ENCODE measurements at places on chromosomes 16 and 17.

DNA sequence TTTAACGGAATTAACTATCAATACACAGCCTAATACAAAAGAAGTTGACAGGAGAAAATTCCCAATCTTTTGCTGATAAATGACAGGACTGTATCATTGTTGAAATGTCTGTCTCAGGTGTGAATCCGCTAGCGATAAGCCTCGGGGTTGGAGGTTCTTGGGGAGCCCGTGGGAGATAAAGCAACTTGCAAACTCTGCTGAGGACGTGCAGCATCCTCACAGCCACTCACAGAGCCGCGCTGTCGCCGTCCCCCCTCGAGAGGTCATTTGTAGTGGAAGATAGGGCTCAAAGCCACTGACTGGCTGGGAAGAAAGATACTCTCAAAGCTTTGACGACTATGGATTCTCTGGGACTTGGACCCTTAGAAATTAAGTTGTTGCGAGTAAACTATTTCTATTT is 17.0 kb downstream of the MAP1LC3B start:
- DNase-seq: no peak

GRCh38 chr17:44314869-44315661 is 6.7 kb downstream of the RUNDC3A start:
- DNase-seq: peak; percentile 33

DNA sequence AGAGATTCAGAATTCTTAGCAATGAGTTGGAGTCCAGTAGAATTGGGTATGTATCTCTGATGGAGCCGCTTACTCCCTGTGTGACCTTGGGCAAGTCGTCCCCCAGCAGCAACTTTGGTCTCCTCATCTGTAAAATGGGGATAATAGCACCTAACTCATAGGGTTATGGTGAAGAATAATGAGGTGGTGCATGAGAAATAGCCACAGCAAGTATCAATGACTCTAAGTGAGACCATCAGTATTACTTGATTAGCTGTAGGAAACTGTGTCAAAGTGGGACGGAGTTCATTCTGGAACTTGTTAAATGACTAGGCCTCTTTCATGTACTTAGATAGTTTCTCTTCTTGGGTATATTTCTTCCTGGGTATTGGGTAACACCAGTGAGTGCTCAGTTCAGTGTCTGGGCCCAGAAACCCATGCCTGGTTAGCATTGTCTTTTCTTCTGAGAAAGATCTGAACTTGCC is 6.4 kb downstream of the PRKCB start:
- DNase-seq: no peak

GRCh38 chr16:87836844-87837581 is 32.3 kb downstream of the SLC7A5 start:
- DNase-seq: no peak

GRCh38 chr17:55265311-55266021 is 706 bp downstream of the HLF start:
- peak; percentile 4 for DNase-seq

DNA sequence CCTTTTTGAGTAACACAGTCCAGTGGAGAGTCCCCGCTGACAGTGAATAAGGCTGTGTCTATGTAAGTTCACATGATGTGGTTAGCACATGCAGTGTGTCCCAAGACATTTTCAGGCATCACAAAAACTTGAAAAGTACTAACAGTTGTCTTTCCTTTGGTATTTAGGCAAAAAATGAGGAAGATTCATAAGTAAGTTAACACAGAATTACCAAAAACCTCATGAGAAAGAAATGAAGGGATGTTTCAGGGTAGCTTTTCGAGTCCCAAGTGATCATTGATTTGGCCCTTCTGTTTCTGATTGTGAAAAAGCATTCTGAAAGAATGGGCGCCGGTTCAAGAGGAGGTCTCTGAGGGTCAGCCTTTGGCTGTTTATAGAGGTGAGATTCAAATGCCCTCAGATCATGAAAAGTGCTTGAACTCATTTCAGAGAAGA is 529 bp upstream of the ASPA start:
- no peak for DNase-seq

DNA sequence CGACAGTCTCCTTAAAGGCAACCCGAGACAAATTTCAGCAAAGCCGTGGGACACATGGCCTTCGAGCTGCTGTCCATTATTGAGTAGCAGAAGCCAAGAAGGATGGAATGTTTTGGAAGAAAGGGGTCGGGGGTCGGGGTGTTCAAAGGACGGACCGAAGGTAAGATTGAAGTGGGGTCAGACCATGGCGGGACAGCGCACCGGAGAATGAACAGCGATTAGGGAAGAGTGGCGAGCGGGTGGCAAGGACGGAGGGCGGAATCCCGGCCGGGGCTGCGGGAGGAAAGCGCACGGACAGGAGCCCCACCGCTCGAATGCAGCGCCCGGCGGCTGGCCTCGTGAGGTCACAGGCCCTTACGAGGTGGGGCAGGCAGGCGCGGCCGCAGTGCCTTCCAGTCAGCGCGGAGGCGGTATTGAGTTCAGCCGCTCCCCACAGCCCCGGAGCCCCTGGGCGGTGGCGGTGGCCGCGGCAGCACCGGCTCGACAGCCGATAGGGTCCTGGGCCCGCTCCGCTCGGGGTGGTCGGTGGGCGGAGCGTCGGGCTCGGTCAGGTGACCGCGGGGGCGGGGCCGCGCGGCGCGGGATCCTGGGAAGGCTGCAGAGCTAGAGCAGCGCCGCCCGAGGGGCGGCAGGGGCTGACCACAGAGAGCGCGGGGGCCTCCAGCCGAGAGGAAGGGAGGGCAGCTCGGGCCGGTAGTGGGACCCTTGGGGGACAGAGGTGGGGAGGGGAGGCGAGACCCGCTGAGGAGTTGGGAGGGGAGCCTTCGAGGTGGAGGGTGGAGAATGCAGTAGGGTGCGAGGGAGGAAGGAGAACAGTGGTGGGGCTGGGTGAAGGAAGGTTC is at the start of gene EFCAB13:
EFCAB13 (plus strand) TSS at position 574 of the 842 bp plus-strand sequence. CDS start 4,399 bp downstream, outside the sequence.
- peak; percentile 64 for DNase-seq

DNA sequence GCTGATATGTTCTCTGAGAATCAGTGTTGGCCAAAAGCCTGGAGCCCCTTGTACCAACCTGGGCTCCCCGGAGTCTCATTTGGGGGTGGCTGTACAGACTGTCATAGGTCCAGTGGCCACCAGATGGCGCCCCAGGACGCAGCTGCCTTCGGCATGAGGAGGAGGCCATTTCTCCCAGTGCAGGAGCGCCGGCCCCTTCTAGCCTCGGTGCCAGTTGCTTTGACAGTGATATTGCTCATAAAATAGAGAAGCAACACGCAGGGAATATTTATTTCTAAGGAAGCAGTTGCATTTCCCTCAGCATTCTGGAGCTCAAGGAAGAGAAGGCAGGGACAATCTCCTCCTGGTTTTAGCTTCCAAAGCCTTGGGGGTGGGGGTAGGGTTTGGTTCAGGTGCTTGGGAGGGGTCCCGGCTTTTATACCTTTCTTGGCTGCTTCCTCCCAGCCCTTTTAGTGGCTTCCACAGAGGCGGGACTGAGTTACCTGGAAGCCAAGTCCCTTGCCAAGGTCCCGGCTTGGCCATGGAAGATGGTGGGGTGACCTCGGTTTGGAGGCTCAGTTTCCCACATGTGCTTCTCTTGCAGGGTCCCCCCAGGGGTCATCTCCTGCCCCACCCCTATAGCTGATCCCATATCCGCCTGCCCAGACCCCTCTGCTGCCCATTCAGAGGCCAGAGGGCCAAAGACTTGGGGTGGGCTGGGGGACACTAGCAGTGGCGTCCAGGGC is 117.8 kb upstream of the CDC42EP4 start:
- DNase-seq: peak; percentile 86

DNA sequence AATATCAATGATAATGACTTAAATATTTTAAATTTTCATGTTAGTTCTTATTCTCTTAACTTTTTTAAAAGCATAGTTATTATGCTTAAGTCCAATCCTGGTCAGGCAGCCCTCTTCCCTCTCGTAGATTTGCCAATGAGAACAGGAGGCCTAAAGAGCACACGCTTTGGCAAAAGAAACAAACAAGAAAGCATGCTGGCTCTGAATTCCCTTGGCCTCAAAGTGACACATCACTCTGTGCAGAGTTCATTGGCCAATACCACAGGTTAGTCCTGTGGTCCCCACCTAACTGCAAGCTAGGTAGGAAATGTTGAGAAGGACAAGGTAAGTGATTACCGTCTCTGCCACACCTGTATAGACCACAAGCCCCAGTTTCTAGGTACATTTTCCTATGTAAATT is 61.5 kb downstream of the MYO1D start:
- no peak for DNase-seq
